HS-5 (cell line): ENCODE measurements at places on chromosomes 2 and 18.

DNA sequence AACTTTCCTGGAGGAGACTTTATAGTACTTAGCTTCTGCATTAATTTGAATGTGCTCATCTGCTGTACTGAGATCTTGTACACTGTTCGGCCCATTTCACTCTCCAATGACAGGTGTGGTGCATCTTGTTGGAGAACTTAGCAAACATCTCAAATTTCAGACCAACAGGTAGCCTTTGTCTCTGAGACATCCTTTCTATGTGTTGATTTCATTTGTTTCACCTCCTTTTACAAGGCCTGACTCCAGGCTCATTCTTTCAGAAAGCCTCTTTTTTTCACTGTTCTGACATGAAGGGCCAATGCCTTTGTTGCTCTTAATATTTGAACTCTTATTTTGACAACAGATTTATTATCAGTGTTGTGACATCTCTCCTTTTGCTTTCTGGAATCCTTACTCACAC lies 271.8 kb upstream of the FANCL start:
- DNase-seq = no peak

DNA sequence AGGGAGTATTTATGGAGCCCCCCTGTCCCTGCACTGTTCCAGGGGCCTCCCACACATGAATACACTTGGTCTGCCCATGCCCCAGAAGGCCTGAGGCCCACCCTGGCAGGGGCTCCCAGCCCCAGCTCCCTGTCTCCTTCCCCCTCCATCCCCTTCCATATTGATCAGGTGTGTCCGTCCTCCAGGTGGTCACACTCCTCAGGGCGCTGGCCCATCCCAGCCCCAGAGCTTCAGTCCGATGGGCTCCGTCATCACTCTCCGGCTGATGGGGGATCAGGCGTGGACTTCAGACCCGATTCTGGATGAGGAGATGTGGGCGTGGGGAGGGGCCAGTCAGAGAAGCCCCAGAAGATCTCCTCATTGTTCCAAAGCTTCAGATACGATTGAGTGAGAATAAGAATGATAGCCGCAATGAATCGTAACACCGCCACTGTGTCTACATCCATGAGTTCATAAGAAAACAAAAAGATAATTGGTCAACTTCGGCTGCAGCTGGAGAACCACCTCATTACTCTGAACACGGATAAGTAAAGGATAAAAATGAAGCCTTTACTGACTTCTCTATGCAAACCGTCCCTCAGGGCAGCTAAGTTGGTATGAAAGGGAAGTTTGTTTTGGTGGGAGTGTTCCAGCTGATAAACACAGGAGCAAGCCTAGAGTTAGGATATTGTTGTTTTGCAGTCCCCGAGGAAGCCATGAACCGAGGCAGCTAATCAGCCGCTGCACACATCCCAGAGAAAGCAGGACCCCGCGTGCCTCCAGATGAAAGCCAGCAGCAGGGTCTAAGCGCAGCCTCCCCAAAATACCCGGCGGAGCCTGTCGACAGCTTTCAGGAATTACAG lies 279.5 kb downstream of the NDUFA10 start:
- DNase-seq = no peak

DNA sequence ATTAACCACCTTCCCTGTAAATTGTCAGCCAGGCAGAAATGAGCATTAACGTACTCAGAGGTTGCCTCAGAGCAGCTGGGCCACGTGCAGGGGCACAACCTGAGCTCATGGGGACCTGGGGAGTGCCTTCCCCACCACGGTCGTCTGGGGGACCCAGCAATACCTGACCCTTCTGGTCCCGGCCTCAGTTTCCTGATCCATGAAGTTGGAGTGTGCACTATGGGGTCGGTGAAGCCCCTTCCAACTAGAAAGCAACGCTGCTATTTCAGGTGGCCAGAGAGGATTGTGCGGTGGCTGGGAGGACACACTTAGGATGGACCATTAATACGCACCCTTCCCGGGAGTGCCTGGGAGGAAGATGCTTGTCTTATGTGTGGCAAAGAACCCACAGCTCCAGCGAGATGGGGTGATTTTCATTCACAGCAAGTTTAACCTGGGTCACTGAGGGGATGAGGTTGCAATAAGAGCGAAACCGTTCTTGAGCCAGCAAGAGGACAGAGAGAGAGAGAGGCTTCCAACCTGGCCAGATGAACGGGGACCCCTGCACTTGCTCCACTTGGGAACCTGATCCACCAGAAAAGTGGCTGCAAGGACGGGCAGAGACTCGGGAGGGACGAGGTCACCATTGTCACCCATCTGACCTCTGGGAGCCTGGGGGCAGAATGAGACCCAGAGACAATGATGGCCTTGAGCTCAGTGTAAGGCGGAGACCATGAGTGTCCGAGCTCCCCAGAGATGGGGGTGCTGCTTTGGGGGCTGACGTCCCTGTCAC lies 36.2 kb downstream of the NGEF start:
- no peak for DNase-seq

DNA sequence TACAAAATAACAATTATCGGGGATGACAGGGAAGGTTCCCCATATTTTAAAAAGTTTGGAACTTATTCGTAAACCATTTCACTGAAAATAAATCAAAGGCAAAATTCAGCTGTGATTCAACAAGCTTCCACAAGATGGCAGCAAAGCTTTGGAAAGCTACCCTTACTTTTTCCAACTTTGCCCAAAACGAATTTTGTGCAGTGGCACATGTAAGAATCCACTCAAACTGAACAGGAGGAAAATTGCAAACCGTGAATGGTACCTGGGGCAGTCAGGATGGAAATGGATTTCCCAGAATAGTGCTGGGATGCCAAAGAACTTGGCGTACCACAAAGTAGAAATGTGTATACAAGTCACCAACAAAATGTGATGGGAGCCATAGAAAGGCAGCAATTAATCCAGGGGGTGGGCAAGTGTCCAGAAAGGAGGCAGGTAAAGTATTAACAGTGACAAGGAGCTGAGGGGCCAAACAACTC lies 10.7 kb downstream of the RPL31 start:
- DNase-seq = no peak

- DNase-seq = no peak
Observed at GRCh38 chr2:237290261-237290660, 123.7 kb downstream of the COL6A3 start.

DNA sequence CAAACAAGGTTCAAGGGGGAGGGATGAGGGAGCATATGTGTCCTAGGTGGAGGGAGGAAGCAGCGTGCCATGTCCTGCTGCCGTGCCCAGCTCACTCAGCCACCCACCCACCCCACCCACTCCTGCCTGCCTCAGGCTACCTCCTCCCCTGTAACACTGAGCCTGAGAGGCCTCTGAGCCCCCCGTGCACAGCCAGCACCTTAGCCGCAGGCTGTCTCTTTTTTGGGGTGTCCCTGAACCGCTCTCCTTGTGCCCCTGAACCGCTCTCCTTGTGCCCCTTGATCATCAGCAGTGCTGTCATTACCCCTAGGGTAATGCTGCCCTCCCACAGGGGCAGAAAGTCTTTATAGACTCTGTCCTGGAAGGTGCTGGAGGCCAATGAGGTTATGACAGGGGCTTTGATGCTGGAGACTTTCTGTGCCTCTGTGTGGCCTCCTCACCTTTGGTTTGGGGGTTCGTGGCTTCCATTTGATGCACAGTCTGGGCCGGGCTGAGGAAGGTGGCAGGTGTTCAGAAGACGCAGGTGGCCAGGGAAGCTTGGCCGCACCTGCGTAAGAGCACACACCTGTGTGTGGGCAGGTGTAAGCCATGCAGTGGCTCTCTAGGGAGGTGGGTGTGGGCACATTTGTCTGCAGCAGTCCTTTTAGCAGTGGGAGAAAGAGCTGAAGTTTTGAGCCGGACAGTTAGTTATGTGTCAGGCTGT lies 140.0 kb downstream of the SEPTIN10 start:
- no peak for DNase-seq

DNA sequence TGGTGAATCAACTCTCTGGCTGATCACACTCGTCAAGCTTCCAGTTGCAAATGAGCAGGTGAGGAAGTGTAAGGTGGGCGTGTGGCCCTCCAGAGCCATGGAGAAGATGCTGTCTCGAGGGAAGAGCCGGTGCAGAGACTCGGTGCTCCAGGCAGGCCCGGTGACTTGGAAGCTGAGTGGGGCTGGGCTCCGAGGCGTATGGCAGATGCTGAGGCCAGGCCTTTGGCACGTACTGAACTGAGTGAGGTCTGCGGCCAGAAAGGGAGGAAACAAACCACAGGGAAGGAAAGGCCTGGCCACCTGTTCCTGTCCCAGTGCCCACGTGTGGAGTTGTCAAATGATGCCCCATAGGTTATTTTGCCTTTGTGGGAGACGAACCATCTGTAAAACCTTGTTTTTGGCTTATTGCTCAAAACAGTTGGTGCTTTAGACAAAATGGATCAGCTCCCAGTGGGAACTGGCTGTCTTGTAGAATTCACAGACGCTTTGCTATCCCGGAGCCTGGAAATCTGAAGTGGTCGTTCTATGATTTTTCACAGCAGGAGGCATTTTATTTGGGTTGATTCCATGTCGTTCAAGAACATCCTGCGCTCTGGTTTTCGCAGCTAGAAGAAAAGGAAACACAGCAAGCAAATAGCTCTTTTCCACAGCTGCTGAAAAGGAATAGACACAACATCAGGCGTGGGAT lies 117.5 kb upstream of the TMEM18 start:
- no peak for DNase-seq

- DNase-seq = no peak
Observed at GRCh38 chr2:181846399-181847197, 44.9 kb upstream of the ITPRID2 start.

- no peak for DNase-seq
Observed at GRCh38 chr2:113113807-113114206, 13.6 kb upstream of the IL1RN start.

DNA sequence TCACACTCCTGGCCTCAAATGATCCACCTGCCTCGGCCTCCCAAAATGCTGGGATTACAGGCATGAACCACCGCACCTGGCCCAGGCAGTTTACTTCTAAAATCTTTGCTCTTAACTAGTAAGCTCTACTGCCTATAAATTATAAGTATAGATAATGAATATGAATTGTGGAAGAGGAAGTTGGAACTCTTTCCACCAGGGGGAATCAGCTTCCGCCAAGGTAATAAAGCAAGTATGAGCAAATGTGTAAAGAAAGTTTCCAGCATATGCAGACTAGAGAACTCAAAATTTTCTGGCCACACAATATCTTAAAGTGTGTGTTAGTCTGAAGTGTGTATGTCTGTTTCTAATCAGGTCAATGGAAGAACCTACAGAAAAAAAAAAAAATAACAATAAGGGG lies 68.1 kb downstream of the RMDN2 start:
- DNase-seq = no peak

- DNase-seq = no peak
Observed at GRCh38 chr2:106965611-106966010, 79.6 kb upstream of the ST6GAL2 start.

- no peak for DNase-seq
Observed at GRCh38 chr18:4453874-4454536, 1.1 kb downstream of the DLGAP1 start.

DNA sequence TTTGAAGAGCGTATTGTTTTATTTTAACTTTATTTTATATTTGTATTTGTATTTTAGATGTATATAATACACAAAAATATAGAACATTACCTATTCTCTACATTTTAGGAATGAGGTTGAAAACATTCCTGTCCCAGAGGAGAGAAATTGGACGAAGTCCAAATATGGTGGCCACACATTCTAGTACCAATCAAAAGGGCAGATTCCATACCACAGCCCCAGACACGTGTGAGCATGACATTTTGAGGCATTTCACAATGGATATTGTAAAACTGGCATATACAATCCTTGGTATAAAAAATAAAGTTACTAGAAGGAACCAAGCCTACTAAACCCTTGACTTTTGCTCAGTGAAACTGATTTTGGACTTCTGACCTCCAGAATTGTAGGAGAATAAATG lies 50.6 kb downstream of the C2orf76 start:
- no peak for DNase-seq

DNA sequence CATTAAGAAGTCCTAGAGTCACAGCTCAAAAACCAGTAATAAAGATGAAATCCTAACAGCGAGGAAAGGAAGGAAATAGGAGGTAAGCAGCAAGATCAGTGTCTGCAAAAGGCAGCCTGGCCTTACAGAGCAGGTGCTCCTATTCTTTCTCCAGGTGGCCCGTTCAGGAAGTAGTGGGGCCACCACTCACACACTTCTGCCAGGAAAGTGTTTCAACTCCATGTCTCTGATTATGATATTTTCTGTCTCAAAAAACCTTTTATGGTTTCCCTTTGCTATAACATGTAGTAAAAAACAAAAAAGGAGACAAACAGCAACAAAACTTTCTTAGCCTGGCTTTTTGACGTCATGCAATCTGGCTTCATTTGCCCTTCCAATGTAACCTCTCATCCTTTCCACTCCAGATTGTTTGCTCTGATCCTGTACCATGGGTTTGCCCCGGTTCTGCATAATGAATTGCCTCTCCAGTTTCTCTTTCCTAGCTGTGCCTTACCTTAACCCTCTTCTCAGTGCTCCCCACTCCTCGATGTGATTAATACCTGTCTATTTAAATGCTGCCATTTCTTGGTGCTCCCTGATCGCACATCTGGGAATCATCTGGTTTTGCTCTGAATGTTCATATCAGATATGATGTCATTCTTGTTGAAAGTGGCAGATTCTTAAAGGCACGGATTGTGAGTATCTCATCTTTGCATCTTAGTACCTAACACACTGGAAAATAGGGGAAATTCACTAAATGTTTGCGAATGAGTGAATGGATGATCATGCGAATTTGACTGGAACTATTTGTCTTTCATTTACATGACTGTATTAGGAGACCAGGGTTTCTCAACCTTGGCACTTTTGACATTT lies 50.6 kb upstream of the PTPRM start:
- no peak for DNase-seq

DNA sequence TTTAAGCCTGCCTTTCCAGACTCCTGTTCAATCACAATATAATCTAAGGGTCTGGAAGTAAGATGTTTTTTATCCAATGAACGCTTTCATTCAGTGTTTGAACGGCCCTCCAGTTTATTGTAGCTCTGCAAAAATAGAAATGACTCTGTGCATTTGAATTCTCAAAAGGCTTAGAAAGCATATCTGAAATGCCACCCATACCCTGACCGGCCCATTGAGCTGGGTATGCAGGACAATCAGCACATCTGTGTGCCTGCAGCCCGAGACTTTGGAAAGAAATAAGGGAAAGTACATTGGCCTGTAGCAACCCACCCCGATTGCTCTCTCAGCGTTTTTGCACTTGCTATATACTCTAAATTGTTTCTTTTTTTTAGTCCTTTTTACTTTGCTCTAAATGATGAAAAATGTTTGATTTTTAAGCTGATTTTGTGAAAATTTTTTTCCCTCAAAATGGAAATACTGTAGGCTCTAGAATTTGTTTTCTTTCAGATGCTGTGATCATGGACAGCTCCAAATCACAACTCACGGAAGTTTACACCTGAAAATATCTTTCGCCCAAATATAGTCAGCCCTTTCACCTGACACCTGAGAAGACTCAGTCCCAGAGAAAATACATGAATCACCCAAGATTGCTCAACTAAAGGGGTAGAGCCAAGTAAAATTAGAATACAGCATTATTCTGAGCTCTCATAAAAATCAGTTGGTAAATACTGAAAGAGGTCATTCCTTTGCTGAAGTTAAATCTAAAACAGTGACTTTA lies 194.5 kb upstream of the SIX3 start:
- DNase-seq = no peak

- no peak for DNase-seq
Observed at GRCh38 chr2:44271296-44271695, 4.0 kb upstream of the SLC3A1 start.
